Suppressor macrophage (primary cell): ENCODE measurements at places on chromosomes 6 and 20.

DNA sequence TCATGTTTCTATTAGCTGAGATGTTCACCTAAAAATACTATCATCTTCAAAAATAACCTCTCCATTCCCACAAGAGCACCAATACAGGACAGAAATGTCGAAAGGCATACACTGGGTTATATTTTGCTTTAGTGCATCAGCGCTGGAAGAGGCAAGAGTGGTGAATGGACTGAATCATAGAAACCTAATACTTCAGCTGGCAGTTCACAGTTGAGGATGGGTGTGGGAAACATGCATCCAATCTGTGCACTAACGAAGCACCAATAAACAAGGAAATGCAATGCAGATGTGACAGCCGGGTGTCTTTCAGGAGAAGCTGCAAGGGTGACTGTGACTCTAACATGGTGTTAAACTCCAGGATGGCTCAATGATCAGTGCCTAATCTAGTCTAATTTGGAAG is 365.8 kb downstream of the ESR1 start:
- no peak for DNase-seq

DNA sequence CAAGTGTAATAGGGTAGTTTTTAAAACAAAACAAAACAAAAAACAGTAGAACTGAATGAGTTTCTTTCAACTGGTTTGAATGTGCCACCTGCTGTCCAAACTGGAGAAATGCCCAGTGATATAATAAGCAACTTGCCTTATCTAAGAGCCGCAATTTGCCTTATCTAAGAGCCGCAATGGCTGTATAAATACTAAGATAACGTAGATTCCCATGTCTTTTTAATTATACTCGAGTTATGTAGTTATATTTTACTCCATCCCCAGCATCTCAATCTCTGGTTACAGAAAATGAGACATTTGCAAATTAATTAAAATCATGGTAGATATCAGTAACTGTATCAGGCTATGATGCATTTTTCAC is 67.2 kb downstream of the RPP40 start:
- peak; percentile 43 for DNase-seq

- DNase-seq: no peak
Observed at GRCh38 chr6:52013035-52013434, 74.4 kb downstream of the PKHD1 start.

DNA sequence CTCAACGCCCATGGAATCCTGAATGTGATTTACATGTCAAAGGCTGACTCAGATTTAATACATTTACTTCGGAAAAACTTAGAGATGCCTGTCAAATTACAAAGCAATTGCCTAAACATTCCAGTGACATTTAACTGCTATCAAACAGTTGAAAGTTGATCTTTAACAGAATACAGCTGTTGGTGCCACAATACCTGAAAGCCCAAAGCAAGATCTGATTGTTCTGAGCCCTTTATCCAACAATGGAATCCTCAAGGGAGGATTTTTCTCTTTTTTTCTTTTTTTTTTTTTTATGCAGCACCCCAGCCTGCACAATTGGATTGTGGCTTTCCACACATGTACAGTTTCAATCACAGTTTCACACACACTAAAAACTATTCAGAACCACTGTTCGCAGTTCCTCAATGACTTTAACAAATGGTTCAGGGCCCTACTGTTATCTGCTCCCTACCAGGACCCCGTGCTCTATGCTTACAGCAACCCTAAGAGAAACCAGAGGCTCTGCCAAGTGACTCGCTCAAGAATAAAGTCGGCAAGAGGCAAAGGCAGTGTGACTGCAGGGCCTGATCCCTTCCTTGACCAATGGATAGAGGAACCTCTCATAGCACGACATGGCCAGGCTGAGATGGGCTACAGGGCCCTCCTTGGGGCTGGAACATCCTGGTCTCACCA is 33.3 kb downstream of the EPB41L2 start:
- DNase-seq: no peak
